Esophagus muscularis mucosa (tissue), 4 donors: ENCODE measurements at places on chromosomes 2 and 18. TPM values are rescaled to one million over a fixed set of nuclear protein-coding genes. Genes with fewer than 3 reads are reported as not detected.
A peak's percentile ranks its signal among the peaks of the same experiment; 100 is the strongest.

The G6PC2 gene
- not detected for total RNA-seq

The SYT4 gene
- 0.69 TPM for total RNA-seq

The VIL1 gene
- not detected for total RNA-seq

The ALKAL2 gene
- 2.3 TPM for total RNA-seq

The CREG2 gene
- total RNA-seq, result not detected

The SCN1A gene
- not detected for total RNA-seq

The CRYGC gene
- total RNA-seq, result not detected

The NEB gene
- 0.23 TPM for total RNA-seq

The SLC4A5 gene
- total RNA-seq, result 1.8 TPM

GRCh38 chr2:55837073-55837472 is 86.5 kb downstream of the EFEMP1 start:
- no peaks in the 10 kb centered on the region for H3K36me3 ChIP-seq
- no peak for DNase-seq
- no peak overlapping the region for H3K27ac ChIP-seq
- H3K27me3 ChIP-seq, result no peaks in the 10 kb centered on the region
- H3K4me1 ChIP-seq, result no peaks in the 10 kb centered on the region

GRCh38 chr2:167381349-167381748 is 493.1 kb downstream of the XIRP2 start:
- H3K27ac ChIP-seq, result no peak overlapping the region
- no peaks in the 10 kb centered on the region for H3K27me3 ChIP-seq
- H3K36me3 ChIP-seq, result no peaks in the 10 kb centered on the region
- H3K4me1 ChIP-seq, result no peaks in the 10 kb centered on the region

DNA sequence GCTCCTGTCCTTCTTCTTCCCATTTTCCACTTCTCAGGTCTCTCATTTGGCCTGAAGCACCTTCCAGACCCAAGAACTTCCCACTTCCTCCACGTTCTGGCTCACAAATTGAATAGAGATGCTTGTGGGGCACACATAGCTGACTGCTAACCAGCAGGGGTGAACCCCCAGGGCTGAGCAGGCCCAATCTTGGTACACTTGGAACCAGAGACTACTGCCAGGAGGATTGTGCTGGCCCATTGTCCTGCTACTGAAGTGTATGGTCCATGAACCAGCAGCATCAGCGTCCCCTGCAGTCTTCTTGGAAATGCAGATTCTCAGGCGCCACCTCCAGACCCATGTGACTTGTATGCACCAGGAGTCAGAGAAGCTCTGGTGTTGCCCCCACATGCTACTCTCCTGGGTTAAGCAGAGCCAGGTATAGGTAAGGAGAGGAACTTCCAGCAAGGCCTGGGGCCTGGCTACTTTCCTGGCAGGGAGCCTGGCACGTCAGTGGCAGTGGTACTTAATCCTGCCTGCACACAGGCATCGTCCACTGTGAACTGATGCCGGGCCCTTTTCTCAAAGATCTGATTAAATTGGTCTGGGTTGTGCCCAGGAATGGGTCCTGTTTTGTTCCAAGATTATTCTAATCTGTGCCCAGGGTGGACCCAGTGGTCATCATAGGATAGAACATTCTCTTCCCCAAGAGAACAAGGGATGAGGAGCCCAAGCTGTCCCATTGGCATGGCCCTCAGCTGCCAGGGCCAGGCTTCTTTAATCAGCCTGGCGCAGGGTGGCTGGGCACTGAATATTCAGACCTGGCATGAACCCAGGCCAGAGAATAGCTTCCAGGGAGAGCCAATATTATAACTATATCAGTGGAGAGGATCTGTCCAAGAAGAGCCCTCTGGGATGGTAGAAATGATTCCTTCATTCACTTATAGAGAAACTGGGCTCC is 248.7 kb downstream of the SOX11 start:
- no peaks in the 10 kb centered on the region for H3K4me1 ChIP-seq
- DNase-seq, result peak; percentile 88
- no peaks in the 10 kb centered on the region for H3K27me3 ChIP-seq
- no peak overlapping the region for H3K27ac ChIP-seq
- no peaks in the 10 kb centered on the region for H3K36me3 ChIP-seq

DNA sequence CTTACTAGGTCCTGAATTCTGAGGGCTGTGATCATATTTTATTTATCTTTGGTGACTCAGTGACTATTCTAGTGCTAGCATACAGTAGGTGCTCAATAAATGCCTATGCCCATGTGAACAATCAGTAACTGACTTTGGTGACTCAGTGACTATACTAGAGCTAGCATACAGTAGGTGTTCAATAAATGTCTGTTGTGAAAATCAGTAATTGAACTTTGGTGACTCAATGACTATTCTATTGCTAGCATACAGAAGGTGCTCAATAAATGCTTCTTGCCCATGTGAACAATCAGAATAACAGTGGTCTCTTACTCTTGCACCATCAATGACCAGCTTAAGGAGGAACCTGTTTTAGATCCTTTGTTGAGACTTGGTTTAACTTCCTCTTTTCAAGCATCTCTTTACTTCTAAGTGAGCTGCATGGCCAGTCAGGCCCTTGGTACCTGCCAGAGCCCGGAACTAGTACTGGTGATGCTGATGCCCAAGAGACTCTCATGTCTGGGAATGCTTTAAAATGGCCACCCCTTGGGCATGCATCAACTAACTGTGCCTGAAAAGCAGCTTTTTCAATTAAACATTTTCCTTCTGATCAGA is 214.9 kb upstream of the SPRED2 start:
- H3K36me3 ChIP-seq, result no peaks in the 10 kb centered on the region
- no peaks in the 10 kb centered on the region for H3K4me1 ChIP-seq
- H3K4me3 ChIP-seq, result no peak overlapping the region
- no peak overlapping the region for H3K27ac ChIP-seq

DNA sequence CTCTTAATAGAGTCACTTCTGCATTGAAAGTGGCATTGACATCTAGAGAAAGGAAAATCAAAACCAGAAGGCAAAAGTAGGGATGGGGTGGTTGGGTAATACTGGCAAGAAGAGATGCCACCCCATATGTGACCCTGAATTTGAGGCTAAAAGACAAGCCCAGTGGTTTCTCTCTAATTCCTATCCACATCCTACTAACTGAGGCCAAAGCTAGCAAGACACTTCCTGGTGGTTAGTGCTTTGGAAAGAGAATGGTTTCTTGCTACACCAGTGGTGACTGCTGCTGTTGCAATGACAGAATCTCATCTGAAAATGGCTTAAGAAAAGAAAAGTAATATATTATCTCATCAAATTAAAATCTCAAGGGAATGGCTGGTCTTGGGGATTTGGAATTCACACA is 640.6 kb downstream of the EPHA4 start:
- H3K36me3 ChIP-seq, result no peaks in the 10 kb centered on the region
- H3K27ac ChIP-seq, result no peak overlapping the region
- DNase-seq, result peak; percentile 14
- H3K27me3 ChIP-seq, result no peaks in the 10 kb centered on the region
- H3K4me1 ChIP-seq, result no peaks in the 10 kb centered on the region

DNA sequence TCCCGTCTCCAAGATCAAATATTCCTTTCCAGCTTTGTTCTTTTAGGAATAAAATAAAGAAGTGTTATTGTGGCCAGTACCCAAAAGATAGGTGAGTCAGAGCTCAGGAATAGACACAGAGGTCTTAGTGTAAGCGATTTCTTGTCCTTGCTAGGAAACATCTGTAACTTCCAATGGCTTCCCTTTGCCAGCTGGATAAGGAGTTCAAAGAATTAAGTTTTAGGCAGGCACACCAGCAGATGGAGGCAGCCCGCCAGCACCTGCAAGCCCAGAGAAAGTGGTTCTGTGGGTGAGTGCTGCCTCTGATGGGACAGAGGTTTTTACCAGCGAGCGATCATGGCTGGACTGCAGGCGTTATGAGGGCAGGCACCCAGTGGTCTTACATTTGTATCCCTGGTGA is 125.4 kb downstream of the MGAT5 start:
- DNase-seq, result no peak
- H3K27ac ChIP-seq, result peak overlapping the region; percentile 82
- H3K4me3 ChIP-seq, result no peak overlapping the region

DNA sequence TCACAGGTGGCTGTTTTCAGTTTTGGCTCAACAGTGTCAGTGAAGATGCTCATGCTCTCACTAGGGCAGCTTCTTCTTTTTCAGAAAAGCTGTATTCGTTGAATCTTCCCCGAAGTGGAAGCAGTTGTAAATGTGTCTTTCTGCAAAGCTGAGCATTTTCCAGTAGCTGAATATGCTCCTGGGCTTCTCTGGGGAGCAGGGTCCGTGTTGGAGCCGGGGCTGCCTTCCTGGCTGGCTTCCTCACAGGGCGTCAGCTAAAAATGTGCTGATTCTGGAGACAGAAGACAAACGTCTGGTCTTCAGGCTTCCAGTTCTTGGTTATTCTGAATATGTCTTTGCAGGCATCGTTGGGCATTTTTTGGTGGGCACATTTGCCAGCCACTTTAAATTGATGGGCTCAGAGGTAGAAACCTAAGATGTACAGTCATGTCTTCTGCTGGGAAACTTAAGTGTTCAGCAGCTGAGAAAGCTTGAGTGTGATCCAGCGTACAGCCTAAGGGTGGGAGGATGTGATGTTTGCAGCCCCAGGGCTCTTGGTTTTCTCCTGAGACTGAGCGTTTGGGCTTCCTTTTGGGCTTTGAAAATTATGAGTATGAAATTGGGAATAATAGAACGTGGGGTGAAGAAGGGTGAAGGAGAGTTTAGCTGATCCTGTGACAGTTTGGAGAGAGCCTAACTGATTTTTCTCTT is 19.0 kb downstream of the SETBP1 start:
- no peaks in the 10 kb centered on the region for H3K36me3 ChIP-seq
- no peaks in the 10 kb centered on the region for H3K27me3 ChIP-seq
- no peak for DNase-seq
- peaks cover 76% of the 10 kb centered on the region for H3K4me1 ChIP-seq
- H3K27ac ChIP-seq, result peak overlapping the region; percentile 82
- no peak overlapping the region for H3K4me3 ChIP-seq

DNA sequence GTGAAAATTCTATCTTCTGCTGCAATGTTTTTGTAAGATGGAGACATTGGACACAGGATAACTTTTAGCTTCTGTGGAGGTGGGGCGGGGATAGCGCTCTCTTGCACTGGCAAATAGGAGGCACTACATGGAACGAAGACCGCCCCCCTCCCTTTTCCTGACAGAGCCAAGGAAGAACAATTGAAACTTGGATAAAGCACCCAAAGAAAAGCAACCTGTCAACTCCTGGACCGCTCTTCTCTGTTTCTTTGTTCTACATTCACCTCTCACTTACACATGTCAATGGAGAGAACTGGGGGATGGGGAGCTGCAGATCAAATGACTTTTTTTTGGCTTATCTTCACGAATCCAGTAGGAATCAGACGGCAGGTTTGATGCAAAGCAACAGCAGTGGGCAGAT is 126.3 kb upstream of the CHAC2 start:
- no peaks in the 10 kb centered on the region for H3K36me3 ChIP-seq
- H3K27me3 ChIP-seq, result no peaks in the 10 kb centered on the region
- no peak overlapping the region for H3K4me3 ChIP-seq
- DNase-seq, result no peak

DNA sequence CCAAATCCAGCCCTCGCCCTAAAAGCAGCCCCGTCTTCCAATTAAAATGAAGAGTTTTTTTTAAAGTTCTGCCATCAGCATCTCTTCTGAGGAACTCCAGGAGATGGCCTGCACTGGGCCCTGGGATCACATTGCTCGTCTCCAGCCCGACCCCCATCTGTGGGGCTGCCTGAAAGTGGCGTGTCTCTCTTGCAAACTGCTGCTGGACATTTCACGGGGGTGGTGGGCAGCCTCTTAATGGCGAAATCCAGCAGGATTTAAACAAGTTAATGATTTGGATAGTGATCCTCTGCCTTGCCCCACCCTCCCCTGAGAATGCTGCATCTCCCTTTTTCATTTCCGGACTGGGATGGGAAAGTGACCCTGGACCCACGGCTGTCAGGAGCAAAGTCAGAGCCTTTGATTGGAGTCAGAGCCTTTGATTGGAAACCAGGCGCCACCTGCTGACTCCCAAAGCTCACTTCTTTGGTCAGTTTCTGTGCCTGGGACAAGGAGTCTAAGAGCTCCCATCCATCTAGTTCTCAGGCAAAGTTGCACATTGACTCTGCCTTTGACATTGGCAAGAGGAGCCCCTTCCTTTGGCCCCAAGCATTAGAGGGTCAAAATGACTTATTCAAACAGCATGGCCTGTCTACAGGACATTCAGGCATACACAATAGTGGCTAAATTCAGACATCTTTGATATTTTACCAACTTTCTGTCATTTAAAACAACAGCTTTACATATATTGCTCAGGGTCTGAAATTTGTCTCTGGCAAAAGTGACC is 155.2 kb downstream of the SH3BP4 start:
- no peaks in the 10 kb centered on the region for H3K36me3 ChIP-seq
- no peak overlapping the region for H3K4me3 ChIP-seq
- H3K27ac ChIP-seq, result no peak overlapping the region
- H3K4me1 ChIP-seq, result peaks cover 4% of the 10 kb centered on the region
- DNase-seq, result peak; percentile 88
